Activated CD4-positive, alpha-beta T cell treated with anti-CD3 and anti-CD28 coated beads for 1 hour (primary cell): ENCODE measurements at places on chromosomes 13 and 19.

DNA sequence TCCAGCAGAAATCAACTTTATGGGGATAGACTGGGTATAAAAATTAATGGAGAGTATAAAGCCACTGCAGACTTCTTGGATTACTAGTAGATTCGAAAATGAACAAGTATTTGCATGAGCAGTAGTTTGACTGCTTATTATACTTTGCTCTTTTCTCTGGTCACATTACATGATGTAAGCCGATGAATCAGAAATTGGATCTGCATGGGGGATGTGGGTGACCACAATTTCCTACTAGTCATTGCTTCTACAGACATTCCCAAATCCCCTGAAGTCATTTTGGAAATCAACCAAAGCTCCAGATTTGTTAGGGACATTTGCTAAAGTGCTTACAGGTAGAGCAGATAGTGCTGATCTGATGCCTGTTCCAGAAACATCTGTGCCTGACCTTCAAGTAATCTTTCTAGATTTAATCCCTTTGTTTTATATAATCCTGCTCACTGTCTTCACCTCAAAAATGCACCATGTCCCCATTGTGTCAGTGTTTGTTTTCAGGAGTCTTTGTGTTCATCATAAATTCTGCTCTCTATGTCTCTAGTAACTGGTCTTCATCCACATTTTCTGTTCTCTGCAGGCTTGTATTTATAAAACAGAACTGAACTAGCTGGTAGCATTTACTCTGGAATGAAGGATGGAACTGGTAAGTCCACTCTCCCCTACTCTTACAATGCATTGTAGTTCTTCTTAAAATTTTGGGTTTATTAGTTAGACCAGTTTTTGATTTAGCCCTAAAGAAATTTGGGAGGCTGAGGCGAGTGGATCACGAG lies 201.5 kb upstream of the CSNK1A1L start:
- no peak for DNase-seq

GRCh38 chr13:40190641-40191100 lies 475.8 kb downstream of the FOXO1 start:
- DNase-seq: peak; percentile 60

DNA sequence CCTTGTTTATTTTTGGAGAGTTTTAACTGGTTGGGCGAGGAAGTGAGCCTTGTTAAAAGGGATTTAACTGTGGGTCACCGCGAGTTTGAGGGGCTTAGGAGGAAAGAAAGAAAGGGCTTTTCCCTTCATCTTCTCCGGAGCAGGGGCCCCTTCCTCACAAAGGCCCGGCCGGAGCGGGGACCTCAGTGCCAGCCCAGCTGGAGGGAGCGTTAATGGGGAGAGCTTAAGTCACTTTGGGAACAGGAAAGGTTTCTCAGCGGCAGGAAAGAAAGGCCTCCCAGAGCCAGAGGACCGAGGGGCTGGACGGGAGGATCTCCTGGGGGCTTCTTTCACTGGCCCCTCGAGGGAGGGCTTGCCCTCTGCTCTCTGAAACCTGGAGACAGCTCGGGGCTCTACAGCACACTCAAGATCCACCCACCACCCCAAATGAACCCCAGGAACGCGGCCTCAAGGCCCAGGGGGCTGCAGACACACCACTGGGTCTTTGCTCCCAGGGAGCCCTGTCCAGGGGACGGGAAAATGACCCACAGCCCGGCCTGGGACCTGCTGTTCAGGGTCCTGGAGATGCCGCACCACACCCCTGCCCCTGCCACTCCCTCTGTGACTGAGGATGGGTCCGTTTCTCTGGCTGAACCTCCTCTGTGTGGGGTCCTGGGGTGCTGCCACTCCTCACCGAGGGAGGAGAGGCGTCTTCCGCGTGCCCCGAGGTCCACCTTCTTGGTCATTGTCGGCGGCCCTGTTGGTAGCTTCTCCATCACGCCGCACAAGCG lies 128.3 kb downstream of the URI1 start:
- DNase-seq: no peak

DNA sequence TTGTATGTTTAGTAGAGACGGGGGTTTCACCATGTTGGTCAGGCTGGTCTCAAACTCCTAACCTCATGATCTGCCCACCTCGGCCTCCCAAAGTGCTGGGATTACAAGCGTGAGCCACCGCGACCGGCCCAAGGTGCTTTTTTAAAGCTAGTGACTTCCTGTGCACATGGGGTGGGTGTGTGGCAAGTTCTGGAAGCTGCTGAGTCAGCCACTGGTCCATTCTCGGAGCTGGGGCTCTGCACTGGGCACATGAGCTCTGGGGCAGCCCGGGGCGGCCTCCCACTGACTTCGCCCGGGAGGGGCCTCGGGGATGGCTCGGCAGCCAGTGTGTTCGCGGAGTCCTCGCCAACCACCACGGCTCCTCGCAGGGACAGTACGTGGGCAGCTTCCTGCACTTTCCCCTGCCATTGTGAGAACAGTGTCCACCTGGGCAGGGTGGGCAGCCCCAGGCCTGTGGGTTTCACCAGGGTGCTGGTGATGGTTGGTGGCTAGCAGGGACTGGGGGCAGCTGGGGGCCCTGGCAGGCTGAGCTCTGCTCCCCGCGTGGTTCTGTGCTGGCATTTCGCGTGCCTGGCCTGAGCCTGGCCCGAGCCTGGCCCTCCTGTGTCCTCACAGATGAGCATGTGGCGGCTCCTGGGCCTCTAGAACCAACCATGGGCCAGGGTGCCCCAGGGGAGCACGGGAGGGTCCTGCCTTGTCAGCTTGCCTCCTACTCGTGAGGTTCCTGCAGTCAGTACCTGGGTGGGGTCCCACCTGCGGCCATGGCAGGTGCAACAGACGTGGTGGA lies 12.2 kb downstream of the CBARP start:
- DNase-seq: no peak

- DNase-seq: no peak
Observed at GRCh38 chr13:72507416-72508199, 219.8 kb downstream of the MZT1 start.
